ENCODE measurements at places on chromosomes 6 and 20.

DNA sequence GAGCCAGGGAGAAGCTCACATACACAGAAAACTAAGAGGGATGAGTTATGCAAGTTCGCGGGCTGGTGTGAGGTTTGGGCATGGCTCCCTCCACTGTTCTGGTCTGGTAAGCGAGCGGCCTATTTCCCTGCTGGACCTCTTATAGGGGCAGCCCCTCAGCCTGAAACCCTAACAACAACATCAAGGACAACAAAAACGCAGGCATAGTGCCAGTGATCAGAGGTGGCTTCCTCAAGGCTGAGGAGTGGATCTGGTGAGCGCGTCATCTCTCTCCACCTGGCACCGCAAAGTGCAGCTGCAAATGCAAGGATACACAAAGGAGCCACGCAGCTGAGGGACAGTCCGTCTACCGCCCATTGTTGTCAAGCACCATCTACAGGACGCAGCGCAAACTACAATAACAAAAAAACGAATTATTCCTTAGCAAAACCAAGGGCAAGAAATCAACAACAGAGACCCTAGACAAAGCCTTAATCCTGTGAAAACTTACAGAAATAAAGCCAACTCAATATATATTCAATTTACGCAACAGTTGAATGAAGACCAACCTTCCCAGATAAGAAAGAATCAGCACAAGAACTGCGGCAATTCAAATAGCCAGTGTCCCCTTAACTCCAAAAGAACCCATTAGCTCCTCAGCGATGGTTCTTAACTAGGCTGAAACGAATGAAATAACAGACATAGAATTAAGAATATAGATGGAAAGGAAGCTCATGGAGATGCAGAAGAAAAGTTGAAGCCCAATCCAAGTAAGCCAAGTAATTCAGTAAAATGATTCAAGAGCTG lies 9.2 kb upstream of the DEFB110 start:
- DNase-seq = no peak

- DNase-seq = no peak
Measured at GRCh38 chr6:15969236-15969778, 159.6 kb upstream of the MYLIP start.

- DNase-seq = no peak
Measured at GRCh38 chr20:41570557-41570956, 47.6 kb downstream of the CHD6 start.

GRCh38 chr6:87738000-87738399 lies 36.0 kb upstream of the AKIRIN2 start:
- DNase-seq = no peak

- DNase-seq = no peak
Measured at GRCh38 chr6:2552526-2553154, 198.1 kb downstream of the MYLK4 start.

- no peak for DNase-seq
Measured at GRCh38 chr6:72861935-72862432, 240.1 kb downstream of the KCNQ5 start.

DNA sequence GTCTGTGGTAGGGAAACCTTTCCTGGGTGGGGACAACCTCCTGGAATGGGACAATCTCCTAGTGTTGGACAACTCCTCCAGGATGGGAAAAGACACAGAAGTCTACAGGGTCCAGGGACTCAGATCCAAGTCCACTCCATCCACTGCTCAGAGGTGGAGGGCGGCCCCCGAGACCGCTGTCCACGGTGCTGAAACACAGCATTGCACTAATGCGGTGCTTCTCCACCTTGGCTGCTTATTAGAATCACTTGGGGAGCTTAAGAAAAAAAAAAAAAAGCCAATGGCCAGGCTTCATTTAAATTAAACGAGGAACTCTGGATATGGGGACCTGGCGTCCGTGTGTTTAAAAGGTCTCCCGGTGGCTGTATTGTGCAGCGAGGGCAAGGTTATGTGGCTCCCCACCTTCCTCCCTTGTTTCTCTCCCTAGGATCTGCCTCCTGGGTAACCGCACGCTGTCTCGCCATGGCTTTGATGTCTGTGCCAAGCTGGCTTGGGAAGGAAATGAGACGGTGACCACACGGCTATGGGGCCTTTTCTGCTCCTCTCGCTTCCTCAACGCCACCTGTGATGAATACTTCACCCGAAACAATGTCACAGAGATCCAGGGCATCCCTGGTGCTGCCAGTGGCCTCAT lies 12.0 kb downstream of the SLC12A5 start:
- DNase-seq = no peak
